Muscle of leg (tissue), 16 donors: ENCODE measurements at places on chromosomes 12 and 14. TPM values are rescaled to one million over a fixed set of nuclear protein-coding genes. Genes with fewer than 3 reads are reported as not detected.

DNA sequence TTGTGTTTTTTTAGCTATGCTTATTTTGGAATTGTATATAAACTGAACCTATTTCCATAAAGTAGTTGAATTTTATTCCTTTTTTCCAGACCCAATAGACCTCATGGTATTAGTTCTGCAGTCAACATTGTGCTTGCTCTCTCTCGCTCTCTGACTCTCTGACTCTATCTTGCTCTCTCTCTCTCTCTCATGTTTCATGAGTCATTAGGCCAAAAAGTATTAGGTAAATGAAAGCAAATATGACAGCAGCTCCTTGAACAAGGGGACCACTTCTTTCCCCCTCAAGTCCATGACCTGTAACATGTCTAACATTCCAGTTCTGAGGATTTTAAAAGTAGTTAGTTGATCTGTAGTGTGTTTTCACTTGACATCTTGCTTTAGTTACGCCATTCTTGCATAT is 14.0 kb upstream of the C12orf71 start:
- DNase-seq: no peak

- no peak for DNase-seq
Observed at GRCh38 chr14:37697489-37698121, 102.2 kb downstream of the TTC6 start.

DNA sequence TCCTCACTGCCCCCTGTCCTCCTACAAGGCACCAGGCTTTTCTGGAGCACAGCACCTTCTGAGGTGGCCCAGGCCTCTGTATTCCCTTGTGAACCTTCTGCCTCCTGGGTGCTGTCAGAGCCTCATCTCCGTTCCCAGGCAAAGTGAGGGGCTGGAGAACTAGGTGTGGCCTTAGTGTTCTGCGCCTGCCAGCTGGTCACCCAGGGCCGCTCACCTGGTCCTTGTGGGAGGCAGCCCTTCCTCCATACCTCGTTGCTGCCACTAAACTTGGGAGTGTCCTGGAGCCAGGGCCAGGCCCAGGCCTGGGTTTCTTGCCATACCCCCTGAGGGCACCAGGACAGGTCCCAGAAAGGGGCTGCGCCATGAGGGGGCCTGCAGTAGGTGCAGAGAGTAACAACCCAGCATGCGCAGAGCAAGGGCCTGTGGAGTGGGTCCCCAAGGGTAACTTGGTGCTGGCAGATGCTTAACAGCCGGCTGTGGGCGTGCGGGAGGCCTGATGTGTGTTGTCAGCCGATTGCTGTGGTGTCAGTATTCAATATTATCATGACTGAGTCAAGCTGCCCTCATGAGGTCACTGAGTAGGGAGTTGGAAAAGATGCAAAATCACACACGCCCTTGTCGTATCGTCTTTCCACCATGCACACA is 17.1 kb downstream of the OTUB2 start:
- no peak for DNase-seq

GRCh38 chr14:93857081-93857480 is 68.8 kb upstream of the PRIMA1 start:
- DNase-seq: no peak

Gene SMCO2
- not detected for total RNA-seq

Gene TESPA1
- 0.44 TPM for total RNA-seq
